ENCODE measurements at places on chromosomes 7 and 10. TPM values are rescaled to one million over a fixed set of nuclear protein-coding genes. Genes with fewer than 3 reads are reported as not detected.

DNA sequence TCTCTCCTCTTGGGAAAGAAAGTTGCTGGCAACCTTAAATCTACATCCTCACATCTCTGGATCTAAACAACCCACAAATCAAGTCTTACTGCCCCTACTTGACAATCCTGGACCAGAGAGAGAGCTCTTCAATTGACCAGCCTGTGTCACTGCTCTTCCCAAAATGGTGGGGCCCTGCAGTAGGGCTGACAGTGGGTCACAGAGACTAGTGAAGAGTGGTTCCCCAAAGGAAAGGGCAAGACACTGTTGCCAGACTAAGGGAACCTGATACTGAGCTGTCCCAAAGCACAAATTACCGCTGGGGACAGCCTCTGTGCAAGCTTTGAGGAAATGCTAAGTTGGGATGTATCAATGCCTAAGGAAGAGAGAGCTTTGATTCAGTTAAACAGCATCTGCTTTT is 4.5 kb upstream of the GPRIN2 start:
- peaks cover 4% of the 10 kb centered on the region for H3K4me1 ChIP-seq
- no peak overlapping the region for H3K27ac ChIP-seq
- DNase-seq = no peak
- H3K27me3 ChIP-seq = peaks cover 36% of the 10 kb centered on the region

DNA sequence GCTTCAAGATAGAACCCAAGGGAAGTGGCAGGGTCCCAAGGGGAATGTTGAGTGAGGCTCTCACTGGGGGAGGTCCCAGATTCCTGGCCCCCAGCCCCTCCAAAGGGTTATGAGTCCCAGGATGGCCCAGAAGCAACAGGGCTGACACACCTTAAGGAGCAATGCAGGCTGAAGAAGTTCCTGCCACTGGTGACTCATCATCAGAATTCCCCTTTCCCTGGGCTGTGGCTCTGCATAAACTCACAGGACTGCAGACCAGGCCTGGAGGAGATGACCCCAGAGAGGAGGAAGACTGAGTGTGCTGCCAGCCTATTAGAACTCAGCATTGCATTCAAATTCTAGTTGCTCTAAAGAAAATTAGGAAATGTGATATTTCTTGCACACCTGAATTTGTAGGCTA is 126.7 kb downstream of the DPP6 start:
- no peak for DNase-seq
- no peaks in the 10 kb centered on the region for H3K36me3 ChIP-seq
- no peak overlapping the region for H3K4me3 ChIP-seq
- no peak overlapping the region for H3K27ac ChIP-seq

DNA sequence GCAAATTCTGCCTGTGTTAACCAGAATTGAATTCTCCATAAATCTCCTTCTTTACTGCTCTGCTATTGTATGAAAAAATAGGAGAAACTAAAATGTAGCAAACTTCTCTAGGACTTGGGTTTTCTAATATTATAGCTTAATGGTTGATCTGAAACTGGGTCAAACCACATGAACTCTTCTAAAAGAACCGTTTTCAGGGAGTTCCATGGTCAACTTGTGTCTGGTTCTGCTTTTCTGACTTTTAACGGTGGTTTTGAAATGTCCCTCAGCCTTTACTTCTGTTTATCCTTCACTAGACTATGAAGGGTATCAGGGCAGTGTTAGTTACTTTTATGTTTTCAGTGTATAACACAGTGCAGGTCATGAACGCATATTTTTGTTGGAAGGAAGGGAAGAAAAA is 242.2 kb downstream of the TSPAN12 start:
- no peak overlapping the region for H3K4me3 ChIP-seq
- DNase-seq = no peak
- H3K27me3 ChIP-seq = no peaks in the 10 kb centered on the region
- no peaks in the 10 kb centered on the region for H3K4me1 ChIP-seq
- no peak overlapping the region for H3K27ac ChIP-seq

DNA sequence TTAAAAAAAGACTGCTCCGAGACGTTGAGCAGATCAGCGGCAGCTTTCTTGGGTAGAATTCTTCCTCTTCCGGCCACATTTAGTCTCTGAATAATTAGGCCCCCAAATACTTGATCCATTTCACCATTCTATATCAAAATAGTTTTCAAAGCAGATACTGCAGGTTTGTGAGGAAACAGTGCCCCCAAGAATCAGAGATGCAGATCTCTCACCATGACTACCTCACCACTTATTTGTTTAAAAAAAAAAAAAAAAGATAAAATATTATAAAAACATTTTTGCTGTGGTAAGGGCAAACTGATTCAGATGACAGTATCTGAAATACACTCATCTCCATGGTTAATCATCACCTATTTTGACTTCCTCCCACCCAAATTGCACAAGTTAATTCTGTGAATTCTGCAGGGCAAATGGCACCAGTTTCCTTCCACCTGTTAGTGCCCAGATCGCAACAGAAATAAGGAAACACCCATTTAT is 210.4 kb downstream of the FAM107B start:
- H3K36me3 ChIP-seq = peaks cover 15% of the 10 kb centered on the region
- no peak overlapping the region for H3K4me3 ChIP-seq
- DNase-seq = no peak
- H3K27me3 ChIP-seq = no peaks in the 10 kb centered on the region
- H3K4me1 ChIP-seq = peaks cover 49% of the 10 kb centered on the region

GRCh38 chr10:100359529-100360150 is 12.6 kb downstream of the SCD start:
- peaks cover 17% of the 10 kb centered on the region for H3K4me1 ChIP-seq
- H3K36me3 ChIP-seq = peaks cover 44% of the 10 kb centered on the region
- H3K4me3 ChIP-seq = no peak overlapping the region

DNA sequence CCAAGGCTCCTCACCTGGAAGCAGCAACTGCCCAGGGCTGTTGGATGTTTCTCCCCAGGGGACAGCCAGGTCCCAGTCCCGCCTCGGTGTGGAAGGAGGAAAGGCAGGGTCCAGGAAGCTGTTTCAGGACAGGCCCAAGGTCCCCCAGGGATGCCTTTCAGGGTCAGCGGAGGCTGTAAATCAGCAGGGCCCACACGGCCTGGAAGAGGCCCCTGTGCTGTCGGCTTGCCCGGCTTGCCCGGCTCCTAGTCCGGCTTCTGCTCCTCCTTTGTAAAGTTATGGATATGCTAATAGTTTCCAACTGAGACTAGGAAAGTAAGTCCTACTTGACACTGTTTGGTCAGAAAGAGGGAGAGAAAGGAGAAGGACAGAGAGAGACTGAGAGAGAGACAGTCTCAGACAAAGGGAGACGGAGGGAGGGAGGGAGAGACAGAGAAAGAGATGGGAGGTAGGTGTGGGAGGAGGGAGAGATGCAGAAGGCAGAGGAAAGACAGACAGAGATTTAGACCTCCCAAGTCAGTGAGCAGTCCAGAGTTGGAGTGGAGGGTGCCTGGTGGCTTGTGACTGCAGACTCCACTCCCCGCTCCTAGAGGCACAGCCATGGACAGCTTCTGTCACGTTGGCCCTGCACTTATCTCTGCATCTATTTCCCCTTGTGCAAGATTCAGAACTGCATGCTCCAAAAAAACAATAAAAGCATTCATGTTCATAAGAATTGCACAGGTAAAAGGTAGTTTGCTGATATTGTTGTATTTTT is 10.5 kb downstream of the IKZF1 start:
- no peaks in the 10 kb centered on the region for H3K27me3 ChIP-seq
- H3K4me1 ChIP-seq = peaks cover 23% of the 10 kb centered on the region
- H3K27ac ChIP-seq = peak overlapping the region; percentile 54
- H3K36me3 ChIP-seq = no peaks in the 10 kb centered on the region
- no peak for DNase-seq
- peak overlapping the region; percentile 20 for H3K4me3 ChIP-seq

The EPHA1 gene
- 9.0 TPM for total RNA-seq

The TUBB8 gene
- total RNA-seq = 0.38 TPM
